ENCODE measurements at places on chromosomes 2 and 18.
A peak's percentile ranks its signal among the peaks of the same experiment; 100 is the strongest.

DNA sequence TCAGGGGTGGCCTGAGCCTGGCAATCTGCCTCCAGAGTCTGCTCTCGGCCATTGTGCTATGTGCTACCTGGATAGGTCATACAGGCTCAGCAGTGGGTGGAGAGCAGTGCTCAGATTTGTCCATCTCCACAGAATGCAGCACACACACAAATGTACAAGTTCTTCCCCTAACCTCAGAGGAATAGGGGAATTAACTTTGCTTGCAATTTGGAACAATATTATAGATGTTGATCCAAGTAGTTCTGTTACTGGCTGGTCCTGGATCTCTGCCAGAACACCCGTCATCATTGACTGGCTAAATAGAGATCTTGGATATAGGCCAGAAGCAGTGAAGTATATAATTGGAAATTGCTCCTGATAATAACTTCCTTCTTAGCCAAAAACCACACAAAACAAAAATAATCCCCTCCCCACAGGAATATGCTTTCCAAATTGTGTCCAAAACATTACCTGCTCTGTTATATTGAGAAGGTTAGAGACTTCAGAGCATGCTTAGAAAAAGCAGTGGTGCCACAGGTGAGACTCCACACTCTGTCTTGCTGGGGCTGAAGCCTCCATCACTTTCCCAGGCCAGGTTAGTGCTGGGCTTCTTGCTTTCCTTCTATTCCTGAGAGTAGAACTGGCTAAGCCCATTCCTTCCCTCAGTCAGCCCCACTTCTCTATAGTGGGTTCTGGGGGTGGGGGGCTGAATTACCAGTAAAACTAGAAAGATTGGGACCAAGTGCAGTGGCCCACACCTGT is 38.8 kb downstream of the NCAPH start:
- DNase-seq, result peak; percentile 63

DNA sequence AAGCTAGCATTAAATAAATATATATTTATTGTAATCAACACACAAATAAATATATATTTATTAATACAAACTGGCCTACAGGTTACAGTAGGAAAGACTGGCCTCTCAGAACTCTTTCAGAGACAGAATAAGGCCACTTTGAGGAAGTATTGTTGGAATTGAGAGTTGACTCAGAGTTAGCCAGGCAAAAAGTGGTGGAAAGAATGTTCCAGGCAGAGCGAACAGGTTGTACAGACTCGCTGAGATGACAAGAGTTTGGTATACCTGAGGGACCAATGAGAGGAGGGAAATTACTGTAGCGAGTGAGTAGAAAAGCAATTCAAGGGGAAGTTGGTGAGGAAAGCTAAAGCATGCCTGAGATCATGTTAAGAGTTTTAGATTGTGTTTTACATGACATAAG is 19.0 kb upstream of the XDH start:
- DNase-seq, result no peak

DNA sequence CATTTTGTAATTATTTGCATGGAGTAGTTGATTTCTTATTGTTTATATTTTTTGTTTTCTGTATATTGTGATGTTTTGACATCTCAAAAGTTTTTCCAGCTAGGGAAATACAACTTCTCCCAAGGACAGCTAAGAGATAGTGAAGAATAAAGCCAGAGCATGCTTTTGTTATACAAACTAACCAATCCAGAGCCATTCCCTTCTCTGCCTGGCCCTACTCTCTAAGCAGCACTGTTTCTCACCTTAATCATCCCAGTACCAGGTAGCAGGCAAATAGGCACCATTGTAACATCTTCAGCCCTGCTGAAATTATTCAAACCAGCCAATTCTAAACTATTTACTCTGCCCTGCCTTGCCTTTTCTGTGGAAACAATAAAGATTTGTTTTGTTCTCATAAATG is 1063.4 kb upstream of the CHAC2 start:
- no peak for DNase-seq

- DNase-seq, result no peak
Observed at GRCh38 chr2:26561376-26561775, 79.8 kb downstream of the CIB4 start.

DNA sequence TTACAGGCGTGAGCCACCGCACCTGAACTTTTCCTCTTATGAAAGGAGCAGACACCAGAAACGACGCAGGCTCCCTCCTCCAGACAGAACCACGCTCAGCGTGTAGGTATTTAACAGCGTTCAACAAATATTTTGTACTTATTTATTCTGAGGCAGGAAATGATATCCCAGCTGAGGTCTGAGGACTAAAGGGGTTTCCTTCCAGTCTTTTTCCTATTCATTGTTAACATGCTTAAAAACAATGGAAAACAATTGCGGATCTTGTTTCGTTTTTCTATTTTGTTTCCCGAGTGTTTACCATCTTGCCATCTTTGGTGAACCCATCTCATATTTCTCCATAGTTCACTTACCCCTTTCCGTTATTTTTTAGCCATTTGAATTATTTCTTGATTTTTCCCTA is 43.7 kb upstream of the FOSL2 start:
- DNase-seq, result no peak

- DNase-seq, result no peak
Observed at GRCh38 chr2:158211502-158211901, 109.8 kb downstream of the UPP2 start.

DNA sequence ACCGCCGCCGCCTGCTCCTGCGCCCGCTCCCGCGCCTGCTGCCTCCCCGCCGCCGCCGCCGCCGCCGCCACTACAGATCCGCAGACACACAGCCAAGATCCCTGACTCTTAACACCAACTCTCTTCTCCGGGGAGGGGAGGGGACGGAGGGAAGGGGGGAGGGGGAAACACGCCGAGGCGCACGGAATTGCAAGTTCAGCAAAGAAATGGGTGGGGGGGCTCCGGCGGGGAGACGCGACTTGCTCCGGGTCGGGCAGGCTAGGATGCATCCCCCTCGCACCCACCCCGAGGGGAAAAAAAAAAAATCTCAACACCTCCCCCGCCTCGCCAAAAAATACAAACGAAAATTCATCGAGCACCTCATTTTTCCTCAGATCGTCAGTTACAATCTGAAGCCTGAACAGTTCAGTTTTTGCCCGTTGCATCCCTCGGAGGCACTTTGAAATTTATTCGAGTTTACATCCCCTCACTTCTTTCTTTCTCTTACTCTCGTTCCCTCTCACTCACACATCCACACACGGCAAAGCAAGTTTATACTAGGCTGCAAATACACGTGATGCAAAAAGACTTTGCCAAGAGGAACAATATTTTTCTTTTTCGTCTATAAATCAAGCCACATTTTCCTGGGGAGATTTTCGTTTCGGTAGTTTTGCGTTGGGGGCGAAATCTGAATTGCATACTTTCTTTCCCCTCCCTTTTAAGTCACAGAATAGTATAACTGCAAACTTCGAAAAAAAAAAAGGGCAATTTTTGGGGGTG is at the start of gene TCF4:
TSS of gene TCF4 (minus strand) at position 82 of the 759 bp plus-strand sequence. CDS start 1,076 bp downstream, outside the sequence.
- DNase-seq, result peak; percentile 83

Measured in NCI-H1092 treated with DMSO at 0.1 percent for 48 hours (cell line).